LHCN-M2 (cell line): ENCODE measurements at places on chromosomes 12 and 14.
A peak's percentile ranks its signal among the peaks of the same experiment; 100 is the strongest.

DNA sequence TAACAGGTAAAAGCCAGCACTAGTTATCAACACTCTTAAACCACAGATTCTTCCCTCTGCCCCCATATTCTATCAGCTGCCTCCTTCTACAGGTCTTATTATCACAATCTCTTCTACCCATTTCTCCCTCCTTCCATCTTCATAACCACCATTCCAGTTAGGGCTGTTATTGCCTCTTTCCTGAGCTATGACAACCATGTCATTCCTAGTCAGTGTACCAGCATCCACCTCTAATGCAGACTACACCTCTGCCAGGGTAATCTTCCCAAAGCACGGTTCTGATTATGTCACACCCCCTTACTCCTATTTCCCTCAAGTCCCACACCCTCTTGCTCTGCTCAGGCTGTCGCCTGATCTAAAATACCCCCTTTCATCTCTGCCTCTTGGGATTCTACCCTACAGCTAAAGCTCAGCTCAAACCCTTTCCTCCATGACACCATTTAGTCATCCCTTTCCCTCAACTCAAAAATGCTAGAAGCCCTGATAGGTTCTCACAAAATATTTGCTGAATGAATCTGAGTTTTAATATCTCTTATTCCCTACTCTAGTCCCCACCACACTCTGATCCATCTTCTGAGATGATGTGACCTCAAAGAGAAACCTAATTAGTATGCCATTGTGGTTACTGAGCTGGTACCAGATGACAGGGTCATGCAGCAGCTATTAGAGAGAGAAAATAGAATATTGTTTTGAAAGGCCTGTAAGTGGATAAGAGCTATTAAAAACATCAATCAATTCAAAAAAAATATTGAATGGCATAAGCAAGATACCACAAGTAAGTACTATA is 11.7 kb downstream of the RACGAP1 start:
- DNase-seq, result peak; percentile 32

DNA sequence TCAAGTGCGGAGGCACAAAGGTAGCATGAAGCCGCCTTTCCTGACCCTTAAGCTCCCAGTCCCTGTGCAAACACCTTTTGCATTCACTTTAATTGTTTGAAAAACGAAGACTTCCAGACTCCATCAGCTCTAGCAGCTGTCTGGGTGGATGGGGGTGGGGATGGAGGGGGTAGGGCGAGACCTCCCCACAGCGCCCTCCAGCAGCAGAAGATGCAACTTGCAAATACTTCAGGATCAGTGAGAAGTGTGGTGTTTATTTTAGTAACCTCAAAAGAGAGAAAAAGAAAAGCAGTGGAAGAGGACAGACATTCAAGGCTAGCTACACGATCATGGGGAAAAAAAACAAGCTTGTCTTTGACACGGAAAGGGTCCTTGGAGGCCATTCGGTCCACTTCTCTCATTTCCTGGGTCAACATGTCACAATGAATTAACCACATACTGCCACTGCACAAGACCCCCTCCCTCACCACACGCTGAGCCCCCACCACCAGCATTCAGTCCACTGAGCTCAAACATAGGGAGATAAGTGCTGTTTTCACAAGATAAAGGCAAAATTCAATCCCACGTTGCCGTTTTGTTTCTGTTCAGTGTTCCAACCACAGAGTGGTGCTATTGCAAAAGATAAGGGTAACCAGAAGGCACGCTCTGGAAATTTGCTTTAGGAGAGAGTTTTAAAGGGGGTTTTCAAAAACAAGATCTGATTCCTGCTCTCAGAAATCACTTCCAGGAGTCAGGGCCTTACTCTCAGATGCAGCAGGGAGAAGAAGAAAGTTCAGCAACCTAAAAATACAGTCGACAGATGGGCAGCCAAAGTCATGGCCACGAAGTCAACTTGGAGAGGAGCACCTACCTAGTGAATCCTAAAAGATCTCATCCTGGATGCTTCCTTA is 3.3 kb upstream of the NTF3 start:
- DNase-seq, result peak; percentile 39

DNA sequence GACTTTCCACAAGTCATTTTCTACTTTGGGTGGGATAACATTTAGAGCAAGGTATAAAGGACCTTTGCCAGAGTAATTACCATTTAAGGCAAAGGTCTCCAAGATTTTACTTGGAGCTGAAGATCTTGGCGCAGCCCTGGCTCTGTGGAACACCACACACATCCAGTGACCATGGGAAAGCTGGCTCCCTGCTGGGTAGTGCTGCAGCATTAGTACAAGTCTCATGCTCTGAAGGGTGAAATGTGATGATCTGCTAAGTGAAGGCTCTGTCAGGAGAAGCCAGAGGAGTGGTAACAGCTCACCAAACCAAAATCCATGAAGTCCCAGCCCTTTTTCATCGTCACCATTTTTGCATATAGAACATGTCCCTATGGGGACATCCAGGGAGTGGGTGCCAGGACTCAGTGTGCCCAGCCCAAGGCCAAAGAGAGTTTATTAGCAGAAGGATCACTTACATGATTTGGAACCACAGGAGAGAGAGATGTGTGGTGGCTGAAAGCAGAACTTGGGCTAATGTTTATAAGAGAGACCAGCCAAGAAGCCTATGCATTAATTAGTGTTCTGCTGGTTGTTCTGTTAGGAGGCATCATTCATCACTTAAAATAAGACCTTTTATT is 110.7 kb downstream of the SLC38A6 start:
- no peak for DNase-seq

GRCh38 chr14:63091394-63091996 is 46.2 kb upstream of the KCNH5 start:
- DNase-seq, result no peak

- no peak for DNase-seq
Observed at GRCh38 chr14:73846947-73847346, 4.7 kb upstream of the PTGR2 start.

DNA sequence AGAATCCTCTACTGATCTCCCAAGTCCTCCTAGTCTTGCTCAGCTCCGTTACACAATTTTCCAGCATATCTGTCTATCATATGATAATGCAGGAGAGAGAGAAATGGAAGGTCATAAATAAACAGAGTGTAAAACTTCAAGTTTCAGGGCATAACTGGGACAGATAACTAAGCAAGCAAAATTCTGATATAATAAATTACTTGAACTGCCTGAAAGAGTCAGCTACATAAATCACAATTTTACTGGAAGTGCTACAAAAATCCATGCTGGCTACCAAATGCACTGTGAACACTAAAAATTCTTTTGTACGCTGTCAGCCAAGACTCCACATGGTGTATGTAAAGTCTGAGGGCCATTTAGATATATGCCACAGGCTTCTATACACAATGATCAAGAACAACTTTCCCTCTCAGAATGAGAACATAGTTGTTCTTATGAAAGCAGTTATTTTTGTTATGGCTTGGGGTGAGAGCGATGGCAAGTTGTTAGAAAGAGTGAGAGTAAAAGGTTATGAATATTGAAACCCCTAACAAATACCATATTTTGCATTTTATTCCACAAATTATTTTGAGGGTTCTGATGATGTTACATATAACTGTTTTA is 41.1 kb downstream of the GRIP1 start:
- no peak for DNase-seq

- peak; percentile 5 for DNase-seq
Observed at GRCh38 chr12:82635263-82635662, 51.4 kb upstream of the TMTC2 start.
